Sigmoid colon (tissue), 7 donors: ENCODE measurements at places on chromosomes 5 and 9.

DNA sequence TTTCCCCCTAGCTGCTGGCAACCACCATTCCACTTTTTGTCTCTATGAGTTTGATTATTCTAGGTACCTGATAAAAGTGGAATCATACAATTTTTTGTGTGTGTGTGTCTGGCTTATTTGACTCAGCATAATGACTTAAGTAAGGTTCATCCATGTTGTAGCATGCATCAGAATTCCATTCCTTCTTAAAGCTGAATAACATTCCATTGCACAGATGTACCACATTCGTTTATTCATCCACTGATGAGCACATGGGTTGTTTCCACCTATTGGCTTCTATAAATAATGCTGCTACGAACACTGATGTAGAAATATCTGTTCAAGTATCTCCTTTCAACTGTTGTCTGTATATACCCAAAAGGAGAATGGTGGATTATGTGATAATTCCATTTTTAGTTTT, 33.7 kb downstream of the AP3B1 start:
- DNase-seq, result no peak

GRCh38 chr9:114638404-114638803, 19.2 kb downstream of the TEX53 start:
- DNase-seq, result no peak

DNA sequence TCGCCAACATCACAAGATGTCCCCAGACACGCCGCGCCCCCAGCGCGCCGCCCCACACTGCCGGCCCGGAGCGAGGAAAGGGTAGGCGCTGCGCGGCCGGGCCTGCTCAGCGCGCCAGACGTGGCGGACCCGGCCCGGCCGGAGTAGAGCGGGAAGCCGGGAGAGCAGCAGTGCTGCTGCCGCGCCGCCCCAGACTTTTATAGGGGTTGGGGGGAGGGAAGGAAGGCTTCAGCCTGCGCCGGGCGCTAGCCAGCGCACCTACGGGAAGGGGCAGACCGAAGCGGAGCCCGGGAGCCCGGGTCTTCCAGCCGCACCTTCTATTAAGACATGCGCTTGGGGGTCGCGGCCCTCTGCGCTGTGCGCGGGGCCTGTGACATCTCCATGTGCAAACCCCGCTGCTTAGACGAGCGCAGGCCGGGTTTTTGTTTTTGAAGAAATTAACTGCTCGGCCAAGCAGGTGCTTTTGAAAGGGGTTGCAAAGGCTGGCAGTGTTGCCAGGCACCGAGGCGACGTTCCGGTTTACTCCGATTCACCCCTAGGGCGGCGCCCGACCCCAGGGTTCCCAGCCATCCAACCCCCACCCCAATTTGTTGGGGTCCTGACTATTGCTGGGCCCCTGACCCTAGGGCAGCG, 353 bp upstream of the PAX5 start:
- no peak for DNase-seq

- DNase-seq, result no peak
Observed at GRCh38 chr5:109682383-109682782, 7.3 kb upstream of the MAN2A1 start.

DNA sequence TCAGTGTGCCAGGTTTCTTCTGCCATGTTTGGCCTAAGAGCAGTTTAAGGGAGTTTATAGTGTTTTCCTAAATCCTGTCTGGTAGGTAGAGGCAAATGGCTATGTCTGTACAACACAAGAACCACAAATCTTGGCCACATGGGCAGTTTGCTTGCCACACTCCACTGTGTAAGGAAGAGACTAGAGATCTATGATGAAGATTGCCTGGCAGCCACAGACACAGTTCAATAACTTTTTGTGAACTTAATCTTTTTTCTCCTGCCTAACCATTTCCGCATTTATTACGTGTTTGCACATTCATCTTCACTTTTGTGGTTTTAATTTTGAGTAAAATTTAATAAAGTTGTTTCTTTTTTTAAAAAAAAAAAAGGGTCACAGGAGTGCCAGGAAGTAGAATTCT, 5.8 kb downstream of the MFAP3 start:
- no peak for DNase-seq

GRCh38 chr9:133280392-133280791, 5.4 kb upstream of the ABO start:
- DNase-seq, result no peak

- DNase-seq, result no peak
Observed at GRCh38 chr5:35274839-35275509, 44.7 kb upstream of the PRLR start.

GRCh38 chr5:11164531-11165294, 403.7 kb upstream of the DAP start:
- DNase-seq, result no peak

- no peak for DNase-seq
Observed at GRCh38 chr9:104386425-104387069, 117.5 kb upstream of the OR13F1 start.
